ENCODE measurements at places on chromosomes 2 and 18.

DNA sequence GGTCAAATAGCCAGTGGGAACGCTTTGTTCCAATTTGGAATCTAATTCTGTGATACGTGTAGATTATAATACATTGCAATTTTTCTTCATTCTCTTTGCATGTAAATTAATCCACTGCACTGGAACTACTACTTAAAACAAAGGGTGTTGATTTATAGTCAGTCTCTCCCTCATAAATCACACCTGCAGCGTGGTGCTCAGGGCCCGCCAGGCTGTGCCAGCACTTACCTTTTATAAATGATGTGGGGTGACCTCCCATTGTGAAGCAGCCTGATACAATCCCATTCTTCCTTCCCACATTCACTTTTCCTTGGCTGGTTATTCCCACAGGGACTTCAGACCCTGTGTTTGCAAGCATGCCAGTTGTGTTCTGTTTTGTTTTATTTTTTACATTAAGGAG, 302.3 kb upstream of the ID2 start:
- no peak for DNase-seq

DNA sequence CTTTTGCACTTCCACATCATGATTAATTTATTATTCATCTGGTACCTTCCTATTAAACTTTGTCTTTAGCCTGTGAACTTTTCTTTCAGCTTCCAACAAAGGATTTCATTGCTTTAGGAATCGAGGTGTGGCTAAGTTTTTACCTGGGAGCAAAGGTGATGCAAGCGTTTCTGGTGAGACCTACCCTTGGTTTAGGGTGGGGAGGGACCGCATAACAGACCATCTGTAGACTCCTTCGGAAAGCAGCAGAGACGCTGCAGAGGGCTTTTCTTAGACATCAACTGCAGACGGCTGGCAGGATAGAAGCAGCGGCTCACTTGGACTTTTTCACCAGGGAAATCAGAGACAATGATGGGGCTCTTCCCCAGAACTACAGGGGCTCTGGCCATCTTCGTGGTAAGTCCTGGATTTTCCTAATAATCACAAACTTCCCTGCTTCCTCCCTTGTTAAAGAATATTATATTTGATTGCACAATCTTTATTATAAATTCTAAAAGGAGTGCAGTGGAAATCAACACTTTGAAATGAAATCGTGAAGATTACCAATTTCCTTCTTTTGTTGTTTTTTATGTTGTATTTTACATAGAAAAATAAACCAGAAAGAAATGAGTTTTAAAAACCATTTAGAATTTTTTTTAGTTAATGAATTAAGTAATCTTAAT, at the start of gene DSG3:
Gene DSG3 (plus strand): TSS at position 212 of the 662 bp plus-strand sequence. CDS start 137 bp downstream, at position 349.
- DNase-seq: no peak

DNA sequence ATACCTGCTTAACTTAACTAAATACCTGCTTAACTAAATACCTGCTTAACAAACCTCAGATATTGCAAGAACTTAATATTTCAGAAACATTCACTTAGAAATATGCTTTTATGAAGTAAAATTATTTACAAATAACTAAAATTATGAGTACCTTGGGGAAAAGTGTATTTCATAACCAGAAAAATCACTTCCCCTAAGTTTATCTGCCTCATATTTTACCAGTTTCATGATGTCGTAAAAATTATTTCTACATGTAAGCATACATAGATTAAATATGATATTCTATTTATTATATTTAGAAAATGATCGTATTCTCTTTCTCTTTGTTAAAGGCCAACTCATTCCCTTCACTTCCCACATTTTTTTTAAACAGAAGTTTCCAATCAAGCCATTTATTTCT, 41.5 kb upstream of the DSC1 start:
- no peak for DNase-seq

- no peak for DNase-seq
These were observed 31.1 kb upstream of the MAPK4 start for GRCh38 chr18:50528806-50529205.

DNA sequence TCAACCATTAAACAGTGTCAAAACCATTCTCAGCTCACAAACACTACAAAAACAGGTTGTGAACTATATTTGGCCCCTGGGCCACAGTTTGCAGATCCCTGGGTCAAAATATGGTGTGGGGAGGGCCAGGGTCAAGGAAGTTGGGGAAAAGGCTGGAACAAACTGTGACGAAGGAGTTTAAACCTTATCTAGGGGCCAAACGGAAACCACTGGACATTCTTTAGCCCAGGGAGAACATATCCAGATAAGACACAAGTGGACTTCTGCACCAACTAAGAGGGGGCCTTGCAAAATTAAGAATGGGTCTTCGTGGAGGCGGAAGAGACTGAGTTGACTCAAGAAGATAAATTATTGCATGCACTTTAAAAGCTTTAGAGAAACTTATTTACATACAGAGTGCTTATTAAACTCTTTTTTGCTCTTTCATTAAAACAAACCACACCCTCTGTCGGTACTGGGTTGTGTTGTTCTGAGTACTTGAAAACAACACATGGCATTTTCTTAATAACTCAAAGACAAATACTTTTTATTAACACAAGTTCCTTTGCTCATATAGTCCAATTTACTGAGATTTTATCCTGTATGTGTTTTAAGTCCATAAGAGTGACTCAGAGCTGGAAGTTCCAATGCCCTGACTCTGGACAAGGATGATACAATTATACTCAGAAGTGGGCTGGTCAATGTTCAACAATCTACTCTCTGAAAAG, 5.3 kb upstream of the ASAP2 start:
- DNase-seq: no peak

GRCh38 chr2:9294764-9295163, 88.2 kb downstream of the ASAP2 start:
- DNase-seq: no peak

DNA sequence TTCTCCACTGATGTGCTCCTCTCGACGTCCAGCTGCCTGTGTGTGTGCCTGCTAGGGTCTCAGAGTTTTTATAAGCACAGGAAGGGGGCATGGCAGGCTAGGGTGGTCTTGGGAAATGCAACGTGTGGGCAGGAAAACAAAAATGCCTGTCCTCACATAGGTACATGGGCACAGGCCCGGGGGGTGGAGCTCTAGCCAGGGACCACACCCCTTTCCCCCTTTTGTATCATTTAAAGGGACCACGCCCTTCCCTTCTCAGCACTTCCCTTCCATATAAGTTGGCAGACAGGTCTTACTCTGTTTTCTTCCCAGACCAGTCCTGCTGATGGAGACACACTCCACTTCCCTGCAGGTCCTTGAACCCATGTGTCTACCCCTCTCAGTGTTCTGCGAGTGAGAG, 645.0 kb downstream of the CBLN2 start:
- no peak for DNase-seq

- no peak for DNase-seq
These were observed 41.7 kb upstream of the RND3 start for GRCh38 chr2:150528861-150529801.

- peak; percentile 31 for DNase-seq
These were observed 7.1 kb downstream of the MREG start for GRCh38 chr2:216006164-216006663.

Measured in activated T-cell treated with anti-CD3 and anti-CD28 coated beads, Interleukin-2, amount 50 U/mL, for 1 hour (primary cell).